ENCODE measurements at places on chromosomes 2 and 18. TPM values are rescaled to one million over a fixed set of nuclear protein-coding genes. Genes with fewer than 3 reads are reported as not detected.

GRCh38 chr2:97715951-97716694 lies 2.7 kb downstream of the ZAP70 start:
- DNase-seq = no peak

GRCh38 chr2:170530284-170530745 lies 184.8 kb upstream of the SP5 start:
- DNase-seq = peak; percentile 64

- DNase-seq = no peak
These were observed 26.6 kb downstream of the ZFP36L2 start for GRCh38 chr2:43199492-43200488.

COL6A3 gene
- 0.41 TPM for total RNA-seq

GRCh38 chr18:22848615-22849014 lies 84.5 kb upstream of the RBBP8 start:
- DNase-seq = no peak

- DNase-seq = no peak
These were observed 111.8 kb downstream of the EHBP1 start for GRCh38 chr2:62817348-62817747.

DNA sequence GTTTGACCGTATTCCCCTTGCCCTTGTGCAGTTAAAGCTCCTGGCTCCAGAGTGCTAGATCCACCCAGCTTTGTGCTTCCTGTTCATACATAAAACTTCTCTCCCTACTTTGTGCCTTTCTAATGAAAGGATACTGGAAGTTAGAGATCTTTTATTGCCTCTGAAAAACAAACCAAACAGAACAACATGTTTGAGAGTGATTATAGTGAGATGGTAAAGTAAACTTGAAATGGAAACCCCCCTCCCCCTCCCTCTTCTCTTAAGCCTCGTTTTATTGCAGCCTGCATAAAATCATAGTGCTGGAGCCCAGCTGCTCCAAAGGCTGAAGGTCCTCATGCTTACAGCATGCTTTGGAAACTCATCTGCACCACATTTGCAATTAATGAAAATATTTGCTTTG lies 125.1 kb downstream of the TANC1 start:
- no peak for DNase-seq

DNA sequence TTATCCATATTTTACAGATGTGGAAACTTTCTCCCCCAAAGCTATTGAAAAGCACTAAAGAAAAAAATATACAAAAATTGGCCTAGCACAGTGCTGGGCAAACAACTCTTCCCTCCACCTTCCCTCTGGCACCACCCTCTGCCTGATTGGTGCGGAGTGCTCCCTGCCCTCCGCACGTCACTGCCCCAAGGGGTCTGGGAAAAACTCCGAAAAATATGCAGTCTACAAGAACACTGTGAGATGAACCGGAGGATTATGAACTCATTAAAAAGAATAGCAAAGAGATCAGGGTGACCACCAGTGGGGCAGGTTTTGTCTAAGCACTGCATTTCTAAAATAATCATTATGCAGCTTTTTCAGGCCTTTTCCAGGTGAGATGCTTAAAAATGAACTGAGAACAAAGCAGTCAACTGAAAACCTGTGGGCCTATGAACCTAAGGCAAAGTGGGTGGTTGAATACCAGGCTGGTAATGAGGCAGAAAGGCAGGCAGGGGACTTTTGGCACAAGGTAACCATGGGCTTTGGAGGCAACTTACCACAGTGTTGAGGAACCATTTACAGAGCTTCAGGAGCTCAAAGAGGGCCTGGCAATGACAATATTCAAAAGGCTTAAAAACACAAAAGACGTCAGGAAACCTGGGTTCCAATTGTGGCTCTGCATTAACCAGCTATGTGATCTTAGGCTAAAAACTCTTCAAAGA lies 57.5 kb downstream of the AAK1 start:
- DNase-seq = peak; percentile 23

DNA sequence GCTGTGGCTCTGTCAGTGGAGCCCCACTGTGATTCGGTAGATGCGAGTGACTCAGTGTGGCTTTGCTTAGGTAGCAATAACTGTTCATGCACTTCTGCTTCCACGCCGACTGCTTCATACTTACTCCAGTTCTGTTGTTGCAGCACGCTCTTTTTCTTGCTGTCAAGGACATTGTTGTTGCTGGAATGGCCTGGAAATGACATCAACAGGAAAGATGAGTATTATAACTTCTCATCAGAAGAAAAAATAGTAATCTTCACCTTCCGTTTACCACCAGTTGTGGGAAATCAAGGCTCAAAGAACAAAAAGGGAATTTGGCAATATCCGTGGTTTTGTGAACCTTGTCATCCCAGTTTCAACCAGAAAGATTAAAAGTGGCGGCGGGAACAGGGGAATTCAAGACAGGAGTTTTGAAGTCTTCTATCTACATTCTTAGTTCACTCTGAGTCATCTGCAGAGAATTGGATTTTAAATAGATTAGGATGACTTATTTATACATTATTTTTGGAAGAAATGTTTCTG lies 8.3 kb downstream of the TM4SF20 start:
- no peak for DNase-seq

- no peak for DNase-seq
These were observed 131.6 kb upstream of the PKDCC start for GRCh38 chr2:41916177-41916576.

FNDC4 gene
- 6.2 TPM for total RNA-seq
